ENCODE measurements at places on chromosomes 11 and 22.

- no peak for DNase-seq
Measured at GRCh38 chr11:116300232-116300631, 472.6 kb downstream of the BUD13 start.

DNA sequence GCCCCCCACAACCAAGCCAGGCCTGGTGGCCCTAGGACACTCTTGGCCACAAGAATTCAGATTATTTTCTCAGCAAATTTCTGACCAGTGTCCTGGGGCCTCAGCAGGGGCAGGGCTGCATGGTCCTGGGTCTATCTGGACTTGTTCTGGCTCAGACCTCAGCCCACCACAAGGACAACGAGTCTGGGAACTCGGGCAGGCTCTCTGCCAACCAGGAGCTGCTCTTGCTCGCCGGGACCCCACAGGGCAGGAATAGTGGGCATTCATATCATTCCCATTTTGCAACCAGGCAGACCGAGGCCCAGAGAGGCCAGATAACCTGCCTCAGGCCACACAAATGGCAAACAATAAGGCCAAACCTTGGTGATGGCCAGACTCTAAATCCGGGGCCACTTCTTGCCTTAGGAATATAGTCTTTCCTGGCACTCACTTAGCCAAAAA, 75.4 kb upstream of the WNT7B start:
- no peak for DNase-seq

DNA sequence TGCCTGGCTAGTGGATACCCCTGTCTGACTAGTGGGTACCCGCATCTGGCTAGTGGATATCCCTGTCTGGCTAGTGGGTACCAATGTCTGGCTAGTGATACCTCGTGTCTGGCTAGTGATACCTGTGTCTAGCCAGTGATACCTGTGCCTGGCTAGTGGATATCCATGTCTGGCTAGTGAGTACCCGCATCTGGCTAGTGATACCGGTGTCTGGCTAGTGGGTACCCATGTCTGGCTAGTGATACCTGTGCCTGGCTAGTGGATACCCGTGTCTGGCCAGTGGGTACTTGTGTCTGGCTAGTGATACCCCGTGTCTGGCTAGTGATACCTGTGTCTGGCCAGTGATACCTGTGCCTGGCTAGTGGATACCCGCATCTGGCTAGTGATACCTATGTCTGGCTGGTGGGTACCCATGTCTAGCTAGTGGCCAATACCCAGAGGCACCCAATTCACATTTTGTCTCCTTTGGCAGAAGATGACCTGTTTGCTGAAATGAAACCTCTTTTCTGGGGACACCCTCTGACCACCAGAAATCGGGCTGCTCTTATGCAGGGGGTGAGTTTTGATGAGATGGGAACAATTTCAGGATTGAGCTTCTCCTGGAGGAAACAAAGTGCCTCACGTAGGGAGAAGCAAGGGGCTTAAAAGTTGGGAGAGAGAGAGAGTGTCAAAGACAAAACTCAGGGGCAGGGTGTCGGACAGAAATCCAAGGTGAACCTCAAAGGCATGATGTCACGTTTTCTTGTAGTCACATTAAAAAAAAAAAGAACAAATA, 63.4 kb downstream of the SMIM38 start:
- no peak for DNase-seq

DNA sequence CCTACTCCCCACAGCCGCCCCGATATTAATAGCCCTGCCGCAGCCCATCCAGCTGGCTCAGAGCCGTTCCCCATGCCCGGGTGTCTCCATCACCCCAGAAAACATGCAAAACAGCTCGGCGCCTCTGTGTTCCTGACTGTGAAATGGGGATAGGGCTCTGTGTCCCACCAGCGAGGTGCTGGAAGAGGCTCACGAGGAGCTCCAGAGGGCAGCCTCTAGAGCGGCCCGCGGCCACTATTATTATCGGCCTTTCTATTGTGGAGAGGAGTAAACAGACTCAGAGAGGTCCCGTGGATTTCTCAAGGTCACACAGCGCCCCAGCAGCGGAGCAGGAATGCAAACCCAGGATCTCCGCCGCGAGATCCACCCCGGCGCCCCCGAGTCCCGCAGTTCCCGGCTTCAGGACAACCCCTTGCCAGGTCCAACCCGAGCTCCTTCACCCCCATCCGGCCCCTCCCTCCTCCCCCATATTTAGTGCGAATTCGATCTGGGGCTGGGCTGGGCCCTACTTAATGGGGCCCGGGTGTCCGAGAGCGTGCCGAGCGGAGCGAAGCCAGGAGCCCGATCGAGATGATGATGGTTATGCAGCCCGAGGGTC, at the start of gene ACTN3:
Gene ACTN3 (plus strand): TSS at position 536 of the 598 bp plus-strand sequence. CDS start 35 bp downstream, at position 571.
- DNase-seq, result no peak

- no peak for DNase-seq
Measured at GRCh38 chr22:43128928-43129424, 14.2 kb downstream of the MCAT start.

DNA sequence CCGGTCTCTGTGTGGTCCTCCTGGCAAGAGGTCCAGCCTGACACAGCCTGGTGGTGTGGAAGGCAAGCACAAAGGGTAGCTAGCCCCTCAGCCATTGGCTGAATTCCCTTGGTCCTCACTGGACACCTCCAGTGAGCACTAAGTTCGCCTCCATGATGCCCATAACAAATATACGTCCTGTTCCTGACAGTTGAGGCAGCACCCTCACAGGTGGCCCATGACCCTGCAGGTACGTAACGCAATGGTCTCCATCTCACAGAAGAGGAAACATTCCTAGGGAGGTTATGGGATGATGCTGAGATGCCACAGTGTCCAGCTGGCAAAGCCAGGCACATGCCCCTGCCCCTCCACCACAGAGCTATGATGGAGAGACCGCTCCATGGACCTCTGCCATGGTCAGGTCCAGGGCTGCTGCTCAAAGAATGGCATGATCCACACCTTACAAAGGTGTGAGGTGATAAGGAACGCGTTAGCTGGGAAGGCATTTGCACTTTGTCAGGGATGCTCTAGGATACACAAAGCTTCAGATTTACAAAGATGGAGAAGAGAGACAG, 1.4 kb upstream of the GNAZ start:
- DNase-seq, result no peak

DNA sequence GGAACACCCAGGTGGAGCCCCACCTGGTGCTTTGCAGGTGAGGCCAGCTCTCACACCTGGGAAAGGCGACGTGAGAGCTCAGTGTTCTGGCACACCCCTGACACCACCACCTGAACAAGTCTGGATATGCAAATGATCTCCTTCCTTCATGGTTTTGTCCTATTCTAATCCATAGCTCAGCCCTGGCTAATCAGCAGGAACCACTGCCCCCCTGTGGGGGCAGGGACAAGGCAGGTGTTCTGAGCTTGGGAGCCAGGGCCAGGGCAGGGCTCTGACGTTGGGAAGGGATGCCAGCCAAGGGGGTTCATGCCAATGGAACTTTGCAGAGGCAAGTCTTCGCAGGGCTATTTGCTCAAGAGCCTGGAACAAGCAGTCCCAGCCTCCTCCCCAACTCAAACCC, 144.2 kb downstream of the TRIM29 start:
- DNase-seq, result no peak

DNA sequence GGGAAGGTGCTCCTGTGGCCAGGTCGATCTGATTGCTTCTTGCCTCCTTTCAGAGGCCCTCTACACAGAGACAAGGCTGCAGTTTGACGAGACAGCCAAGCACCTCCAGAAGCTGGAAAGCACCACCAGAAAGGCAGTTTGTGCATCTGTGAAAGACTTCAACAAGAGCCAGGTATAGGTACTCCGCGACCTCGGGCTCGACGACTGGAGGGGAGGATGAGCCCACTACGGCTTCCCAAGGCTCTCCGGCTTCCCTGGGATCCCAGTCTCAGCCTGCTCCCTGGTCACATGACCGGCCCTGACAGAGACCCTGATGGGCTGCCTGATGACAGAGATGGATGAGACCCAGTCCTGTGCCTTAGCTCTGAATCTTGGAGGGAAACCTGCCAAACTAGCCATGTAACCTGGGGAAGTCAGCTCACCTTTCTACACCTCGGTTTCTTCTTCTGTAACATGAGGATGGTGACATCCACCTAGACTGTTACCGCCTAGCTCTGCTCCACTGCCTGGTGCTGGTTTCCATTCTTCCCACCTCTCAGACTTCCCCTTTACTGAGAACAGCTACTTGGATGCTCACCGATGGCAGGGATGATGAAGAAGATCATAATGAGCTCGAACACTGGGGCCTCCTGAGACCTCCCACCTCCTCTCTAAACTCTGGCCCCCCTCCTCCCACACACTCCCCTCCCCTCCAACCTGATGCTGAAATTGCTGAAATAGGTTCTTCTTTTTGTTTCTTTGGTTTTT, 8.9 kb downstream of the RIBC2 start:
- no peak for DNase-seq

- peak; percentile 65 for DNase-seq
Measured at GRCh38 chr11:61814958-61815789, 1.6 kb downstream of the FADS1 start.

GRCh38 chr11:57904376-57904775, 119.3 kb upstream of the OR9Q1 start:
- no peak for DNase-seq

All from amniotic stem cell (primary cell).